ENCODE measurements at places on chromosomes 7 and 10.

GRCh38 chr7:74479066-74479781 is 25.5 kb downstream of the GTF2IRD1 start:
- no peak for DNase-seq

DNA sequence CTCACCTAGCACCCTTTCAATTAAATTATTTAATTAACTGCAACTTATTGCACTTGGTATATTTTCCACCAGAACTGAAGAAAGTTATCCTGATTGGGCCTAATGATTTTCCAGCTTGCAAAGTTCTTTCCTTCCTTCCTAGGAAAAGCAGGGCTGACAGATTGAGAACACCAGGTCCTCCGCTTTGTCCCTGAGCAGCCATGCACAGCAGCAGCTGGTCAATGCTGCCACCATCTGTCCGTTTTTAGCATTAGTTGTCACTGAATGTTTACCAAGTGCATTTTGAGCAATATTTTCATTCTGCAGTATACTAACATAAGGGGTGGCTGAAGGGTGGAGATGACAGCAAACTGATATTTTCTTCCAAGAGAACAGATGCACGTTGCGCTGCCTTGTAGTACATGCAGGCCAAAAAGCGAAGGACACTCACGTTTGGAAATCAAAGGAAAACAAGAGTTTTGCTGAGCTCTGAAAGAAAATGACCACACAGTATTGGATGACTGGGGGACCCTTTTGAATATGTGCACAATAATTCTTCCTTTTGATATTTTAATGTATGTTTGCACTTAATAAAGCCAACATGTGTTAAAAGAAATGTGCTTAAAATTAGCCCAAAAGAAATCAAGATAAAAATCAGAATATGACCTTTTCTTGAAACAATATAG is 248.8 kb upstream of the PTN start:
- peak; percentile 82 for DNase-seq

DNA sequence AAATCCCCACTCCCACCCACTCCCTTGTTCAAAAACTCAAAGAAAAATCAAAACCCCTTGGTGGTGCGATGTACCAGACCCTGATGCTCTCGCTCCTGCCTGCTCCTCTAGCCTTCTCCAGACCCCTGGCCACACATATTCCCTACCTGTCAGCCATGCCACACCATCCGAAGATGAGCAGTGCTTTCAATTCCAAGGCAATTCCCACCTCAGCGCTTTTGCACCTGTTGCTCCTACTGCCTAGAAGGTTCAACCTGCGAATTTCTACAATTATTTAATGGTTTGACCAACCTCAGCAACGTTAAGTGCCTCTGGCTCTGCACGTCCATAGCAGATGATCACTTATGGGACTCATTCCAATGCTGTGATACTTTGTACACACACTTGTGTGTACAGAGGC is 11.1 kb downstream of the SLC16A12 start:
- DNase-seq = no peak

- DNase-seq = peak; percentile 14
Observed at GRCh38 chr7:29194594-29195427, at the start of gene CHN2. TSS of gene CHN2 (plus strand) at chr7:29194775.

DNA sequence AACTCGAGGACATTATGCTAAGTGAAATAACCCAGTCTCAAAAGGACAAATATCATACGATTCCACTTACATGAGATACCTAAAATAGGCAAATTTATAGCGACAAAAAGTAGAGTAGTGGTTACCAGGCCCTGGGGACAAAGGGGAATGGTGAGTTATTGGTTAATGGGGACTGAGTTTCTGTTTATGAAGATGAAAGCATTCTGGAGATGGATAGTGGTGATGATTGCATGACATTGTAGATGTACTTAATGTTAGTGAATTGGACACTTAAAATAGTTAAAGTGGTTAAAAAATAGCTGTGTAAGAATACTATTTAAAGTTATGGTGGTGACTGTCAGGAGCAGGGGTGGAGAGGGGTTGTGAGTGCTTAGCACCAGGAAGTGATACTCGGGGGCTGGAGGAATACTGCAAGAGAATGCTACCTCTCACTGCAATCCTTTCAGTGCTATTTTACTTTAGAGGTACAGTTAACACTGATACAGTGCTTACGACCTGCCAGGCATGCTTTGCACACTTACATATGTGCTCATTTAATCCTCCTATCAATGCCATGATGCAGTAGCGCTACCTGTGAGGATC is 16.7 kb upstream of the TEX36 start:
- no peak for DNase-seq

GRCh38 chr7:44217852-44218402 is 17.1 kb downstream of the YKT6 start:
- no peak for DNase-seq

DNA sequence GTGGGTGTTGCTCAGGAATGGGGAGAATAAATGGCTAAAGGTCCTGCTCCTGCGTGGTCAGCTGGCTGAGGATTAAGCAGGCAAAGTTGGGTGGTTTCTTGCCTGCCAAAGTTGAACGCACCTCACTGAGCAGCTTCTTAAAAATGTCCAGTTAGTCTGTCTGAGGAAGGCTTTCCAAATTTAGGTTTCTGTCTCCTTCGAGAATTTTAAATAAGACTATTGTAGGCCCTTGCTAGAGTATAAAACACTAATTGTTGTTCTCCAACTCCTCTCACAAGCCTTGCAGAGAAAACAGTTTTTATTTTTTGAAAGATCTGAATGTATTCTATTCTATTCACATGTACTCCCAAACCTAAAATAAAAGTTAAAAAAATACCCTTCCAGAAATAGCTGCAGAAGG is 122.0 kb upstream of the LAMB4 start:
- no peak for DNase-seq

- no peak for DNase-seq
Observed at GRCh38 chr7:121837462-121837861, 35.5 kb upstream of the PTPRZ1 start.

GRCh38 chr10:92356041-92356440 is 65.1 kb downstream of the MARCHF5 start:
- DNase-seq = no peak

DNA sequence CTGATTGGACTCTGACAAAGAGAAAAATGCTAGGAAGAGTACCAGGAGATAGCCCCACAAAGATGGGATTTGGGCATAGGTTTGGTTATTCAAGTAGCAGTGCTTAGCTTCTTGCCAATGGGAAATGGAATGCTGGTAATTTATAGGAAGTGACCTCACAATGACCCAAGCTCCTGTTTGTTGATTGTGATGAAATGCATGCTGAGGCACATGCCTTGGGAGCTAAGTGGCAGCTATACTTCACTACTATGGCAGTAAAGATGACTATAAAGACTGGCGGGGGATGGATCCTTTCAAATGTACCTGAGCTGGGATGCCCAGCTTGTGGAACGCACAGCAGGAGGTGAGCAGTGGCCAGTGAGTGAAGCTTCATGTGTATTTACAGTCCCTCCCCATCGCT is 153.8 kb downstream of the ZNF22 start:
- no peak for DNase-seq

DNA sequence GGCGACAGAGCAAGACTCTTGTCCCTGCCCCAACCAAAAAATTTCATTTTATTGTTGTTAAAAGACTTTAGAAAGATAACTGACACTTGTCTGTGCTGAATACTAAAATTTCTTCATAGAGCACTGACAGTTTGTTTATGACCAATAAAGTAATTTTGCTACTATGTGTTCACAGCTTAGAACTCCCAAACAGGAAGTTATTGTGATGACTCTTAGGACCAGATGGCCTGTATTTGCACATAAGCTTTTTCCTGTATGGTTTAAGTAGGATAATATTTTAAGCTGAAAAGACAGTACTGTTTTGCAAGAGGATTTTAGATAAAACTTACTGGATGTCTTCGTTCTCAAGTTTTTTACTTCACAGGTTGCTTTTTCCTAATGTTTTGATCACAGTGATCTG is 80.7 kb downstream of the MMRN2 start:
- DNase-seq = peak; percentile 21

DNA sequence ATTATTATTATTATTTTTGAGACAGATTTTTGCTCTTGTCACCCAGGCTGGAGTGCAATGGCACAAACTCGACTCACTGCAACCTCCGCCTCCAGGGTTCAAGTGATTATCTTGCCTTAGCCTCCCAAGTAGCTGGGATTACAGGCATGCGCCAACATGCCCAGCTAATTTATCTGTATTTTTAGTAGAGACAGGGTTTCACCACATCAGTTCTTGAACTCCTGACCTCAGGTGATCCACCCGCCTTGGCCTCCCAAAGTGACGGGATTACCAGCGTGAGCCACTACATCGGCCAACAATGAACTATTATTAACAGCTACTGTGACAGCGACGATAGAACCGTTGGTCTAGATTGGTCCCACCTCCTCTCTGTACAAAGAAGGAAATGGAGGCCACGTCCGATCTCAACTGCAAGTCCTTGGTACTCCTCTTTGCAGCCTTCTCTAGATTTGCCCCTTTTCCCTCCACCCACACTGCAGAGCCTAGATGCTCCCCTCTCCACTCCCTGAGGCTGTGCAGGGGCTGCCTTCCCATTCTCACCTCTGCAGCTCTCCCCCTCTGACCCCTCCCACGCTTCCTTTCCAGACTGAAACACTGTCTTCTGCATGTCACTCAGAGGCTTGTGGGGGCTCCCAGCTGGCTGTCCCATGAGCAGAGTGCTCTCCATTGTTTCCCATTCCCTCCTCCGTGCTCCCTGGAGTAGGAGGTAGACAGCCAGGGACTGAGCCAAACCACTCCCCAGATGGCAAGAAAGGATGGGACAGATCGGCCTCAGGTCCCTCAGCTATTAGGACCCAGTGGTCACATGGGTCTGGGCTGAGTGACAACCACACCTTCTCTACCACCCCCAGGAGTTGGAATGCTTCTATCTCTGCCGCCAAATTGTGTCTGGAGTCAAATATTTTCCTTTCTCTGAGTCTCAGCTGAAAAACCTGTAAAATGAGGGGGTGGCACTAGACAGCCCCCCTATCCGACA is 2.3 kb downstream of the LOXL4 start:
- no peak for DNase-seq

DNA sequence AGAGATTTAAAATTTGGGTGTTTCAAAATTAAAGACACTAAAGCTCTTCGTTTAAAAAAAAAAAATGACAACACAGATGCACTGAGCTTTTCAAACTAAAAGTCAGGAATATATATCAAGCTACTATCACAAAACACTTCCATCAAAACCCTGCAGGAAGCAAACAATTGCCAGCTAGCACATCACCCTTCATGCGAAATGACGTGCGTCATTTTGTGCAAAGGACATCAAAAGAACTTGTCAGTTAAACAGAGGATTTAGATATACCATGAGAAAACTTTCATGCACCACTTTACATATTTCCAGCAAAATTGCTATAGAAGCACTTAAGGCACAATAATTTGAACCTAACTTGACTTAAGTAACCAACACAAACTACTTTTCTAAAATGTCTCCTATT is 264.7 kb downstream of the GRM8 start:
- no peak for DNase-seq

GRCh38 chr7:133015888-133016287 is 66.0 kb downstream of the CHCHD3 start:
- DNase-seq = no peak

- DNase-seq = peak; percentile 92
Observed at GRCh38 chr7:92751902-92752901, 84.2 kb downstream of the CDK6 start.

DNA sequence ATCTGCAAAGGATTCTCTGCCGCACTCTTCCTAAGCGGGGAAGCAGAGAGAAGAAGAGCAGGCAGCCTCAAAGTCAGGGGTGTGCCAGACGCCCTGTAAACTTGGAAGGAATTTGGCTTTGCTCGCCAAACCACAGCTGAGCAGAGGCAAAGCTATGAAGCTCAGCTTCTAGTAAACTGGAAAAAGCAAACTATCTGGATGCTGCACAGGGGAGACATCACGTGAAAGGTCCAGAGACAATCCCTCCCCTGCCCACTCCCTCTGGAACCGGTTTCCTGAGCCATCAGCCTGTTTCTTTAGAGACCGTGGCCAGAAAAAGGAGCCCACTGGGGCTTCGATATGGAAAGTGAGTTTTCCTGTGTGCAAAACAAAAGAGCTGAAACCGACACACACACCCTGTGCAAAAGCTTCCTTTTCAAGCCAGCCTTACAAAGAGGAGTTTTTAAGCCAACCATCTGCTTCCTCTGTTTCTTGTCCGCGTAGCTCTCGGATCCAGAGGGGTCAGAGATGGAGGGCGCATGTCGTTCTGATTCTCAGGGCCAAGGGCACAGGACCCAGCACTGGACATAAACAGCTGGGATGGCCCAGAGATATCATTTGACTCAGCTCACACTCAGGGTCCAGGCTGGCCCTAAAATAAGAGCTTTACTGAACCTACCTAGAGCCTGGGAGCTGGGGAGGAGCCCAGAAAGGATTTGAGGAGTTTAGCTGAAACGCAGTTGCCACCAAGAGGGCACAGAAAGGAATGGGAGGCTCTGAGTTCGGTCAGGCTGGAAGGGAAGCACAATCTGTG is 58.2 kb upstream of the DNAAF5 start:
- peak; percentile 74 for DNase-seq

DNA sequence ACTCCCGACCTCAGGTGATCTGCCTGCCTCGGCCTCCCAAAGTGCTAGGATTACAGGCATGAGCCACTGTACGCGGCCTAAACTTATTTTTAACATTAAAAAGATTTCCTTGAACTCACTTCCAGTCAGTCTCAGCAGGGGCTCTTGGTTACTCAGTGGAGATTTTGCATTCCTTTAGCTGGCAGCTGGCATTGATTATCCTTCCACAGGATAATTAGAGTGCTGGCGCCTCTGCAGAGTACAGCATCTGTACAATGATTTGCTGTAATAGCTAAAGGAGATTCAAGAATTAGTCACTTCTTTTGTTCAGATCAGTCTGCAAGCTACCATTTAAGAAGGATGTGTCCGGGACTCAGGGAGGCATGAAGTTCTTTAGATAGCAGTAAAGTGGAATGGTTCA is 125.0 kb upstream of the NPY start:
- peak; percentile 85 for DNase-seq

GRCh38 chr10:76210211-76210610 is 778.8 kb downstream of the LRMDA start:
- no peak for DNase-seq

DNA sequence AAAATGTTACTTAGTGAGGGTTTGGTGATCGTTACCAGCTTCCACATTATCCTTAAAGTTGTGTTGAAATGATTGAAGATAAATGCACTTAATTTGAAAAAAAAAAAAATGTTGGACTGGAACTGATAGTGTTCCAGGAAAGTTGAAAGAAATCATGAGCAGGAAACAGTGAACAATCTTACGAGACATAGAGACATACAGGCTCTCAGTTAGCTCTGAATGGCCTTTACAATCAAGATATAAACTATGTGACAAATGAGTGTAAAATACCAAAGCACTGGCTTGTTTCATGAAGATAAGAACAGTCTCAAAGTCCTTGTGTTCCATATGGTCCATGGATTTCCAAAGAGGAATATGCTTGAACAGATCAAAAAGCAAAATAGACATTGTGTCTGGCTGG is 430.1 kb upstream of the ETV1 start:
- no peak for DNase-seq

DNA sequence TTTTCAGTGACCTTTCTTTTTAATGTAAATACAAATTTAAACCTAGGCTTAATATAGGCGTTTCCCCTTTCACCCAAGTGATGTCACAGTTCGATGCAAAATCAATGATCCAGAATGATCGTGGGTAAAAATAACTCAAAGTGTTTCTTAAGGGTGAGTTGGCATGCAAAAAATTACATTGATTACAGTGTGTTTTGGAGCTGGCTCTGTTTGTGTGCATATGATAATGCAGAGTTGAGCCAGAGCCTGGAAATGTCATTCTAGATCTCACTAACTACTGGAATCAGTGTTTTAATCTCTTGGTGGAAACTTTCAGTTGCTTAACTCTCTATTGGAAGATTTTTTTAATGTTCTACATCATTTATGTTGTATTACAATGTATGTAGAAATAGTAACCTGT is 72.5 kb upstream of the MXI1 start:
- DNase-seq = no peak
